Midbrain (tissue), 1 donor: ENCODE measurements at places on chromosomes 5 and 9.

GRCh38 chr9:99167694-99168093 lies 54.0 kb downstream of the ALG2 start:
- no peak for DNase-seq

DNA sequence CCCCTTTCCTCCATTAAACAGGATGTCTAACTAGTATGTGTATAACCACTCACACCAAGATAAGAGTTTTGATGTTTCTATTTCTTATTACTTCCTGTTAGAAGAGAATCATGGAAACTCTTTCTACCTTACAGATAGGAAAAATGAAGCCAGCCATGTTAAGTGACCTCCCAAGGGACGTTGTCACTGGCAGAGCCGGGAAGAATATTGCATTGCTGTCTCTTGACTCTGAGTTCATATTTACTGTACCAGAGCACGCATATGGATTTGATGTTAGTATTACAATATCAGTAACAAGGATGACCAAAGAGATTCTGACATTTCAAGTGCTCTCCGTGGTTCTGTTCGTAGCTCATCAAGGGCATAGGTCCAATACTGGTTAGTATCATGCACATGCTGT lies 12.5 kb upstream of the C5orf63 start:
- no peak for DNase-seq

DNA sequence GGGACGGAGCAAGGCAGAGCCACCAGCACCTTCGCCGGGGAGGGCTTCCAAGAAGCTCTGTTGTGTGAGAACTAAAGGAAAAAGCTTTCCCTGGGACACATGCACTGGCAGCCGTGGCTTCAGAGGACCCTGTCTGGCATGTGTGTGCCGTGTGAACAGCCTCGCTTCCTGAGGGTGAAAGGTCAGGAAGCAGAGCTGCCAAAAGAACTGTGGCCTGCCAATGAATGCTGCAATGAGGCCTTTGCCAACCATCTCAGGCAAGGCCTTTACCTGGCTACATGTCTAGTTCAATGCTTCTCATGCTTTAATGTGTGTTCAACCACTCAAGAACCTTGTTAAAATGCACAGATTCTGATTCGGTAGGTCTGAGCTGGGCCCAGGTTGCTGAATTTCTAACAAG lies 53.5 kb downstream of the NIPSNAP3B start:
- no peak for DNase-seq

- DNase-seq: no peak
These were observed 59.2 kb downstream of the RIC1 start for GRCh38 chr9:5688109-5688508.

DNA sequence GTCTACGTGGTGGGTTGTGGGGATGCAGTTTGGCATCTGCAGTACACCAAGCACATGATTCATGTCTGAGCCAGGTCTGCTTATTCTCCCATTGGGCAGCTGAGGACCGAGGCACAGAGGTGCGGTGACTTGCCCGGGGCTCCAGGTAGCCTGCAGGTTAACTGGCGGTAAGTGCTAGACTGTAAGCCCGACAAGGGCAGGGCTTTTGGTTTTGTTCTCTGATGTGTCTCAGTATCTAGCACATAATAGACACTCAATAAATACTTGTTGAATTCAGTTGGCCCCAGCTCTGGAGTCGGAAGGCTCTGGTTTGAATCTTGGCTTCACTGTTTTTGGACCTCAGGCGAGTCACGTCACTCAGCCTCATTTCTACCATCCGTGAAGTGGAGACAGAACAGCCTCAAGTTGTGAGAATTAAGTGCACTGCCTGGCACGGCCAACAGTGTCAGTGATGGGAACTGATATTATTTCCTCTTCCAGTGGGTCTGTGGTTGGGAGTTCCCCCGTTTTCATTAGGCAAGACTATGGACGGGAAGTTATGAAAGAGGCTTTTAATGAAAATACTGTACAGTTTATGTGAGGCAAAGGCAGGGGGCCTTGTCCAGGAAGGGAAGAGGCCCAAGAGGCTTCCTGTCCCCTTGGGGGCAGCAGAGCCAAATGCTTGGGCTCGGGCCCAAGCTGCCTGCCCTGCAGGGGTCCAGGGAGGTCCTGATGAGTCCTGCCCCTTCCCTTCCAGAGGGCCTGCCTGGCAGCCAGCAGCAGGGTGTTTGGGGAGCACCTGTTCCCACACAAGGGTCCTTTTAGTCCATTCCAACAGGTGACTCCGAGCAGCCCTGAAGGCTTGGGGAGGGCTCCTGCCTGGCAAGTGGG lies 3.3 kb downstream of the PRELID1 start:
- DNase-seq: no peak

GRCh38 chr9:87471746-87472145 lies 25.9 kb upstream of the DAPK1 start:
- no peak for DNase-seq

GRCh38 chr5:74145951-74146350 lies 494.6 kb downstream of the ENC1 start:
- no peak for DNase-seq

GRCh38 chr5:36535378-36535777 lies 71.0 kb upstream of the SLC1A3 start:
- peak; percentile 26 for DNase-seq

DNA sequence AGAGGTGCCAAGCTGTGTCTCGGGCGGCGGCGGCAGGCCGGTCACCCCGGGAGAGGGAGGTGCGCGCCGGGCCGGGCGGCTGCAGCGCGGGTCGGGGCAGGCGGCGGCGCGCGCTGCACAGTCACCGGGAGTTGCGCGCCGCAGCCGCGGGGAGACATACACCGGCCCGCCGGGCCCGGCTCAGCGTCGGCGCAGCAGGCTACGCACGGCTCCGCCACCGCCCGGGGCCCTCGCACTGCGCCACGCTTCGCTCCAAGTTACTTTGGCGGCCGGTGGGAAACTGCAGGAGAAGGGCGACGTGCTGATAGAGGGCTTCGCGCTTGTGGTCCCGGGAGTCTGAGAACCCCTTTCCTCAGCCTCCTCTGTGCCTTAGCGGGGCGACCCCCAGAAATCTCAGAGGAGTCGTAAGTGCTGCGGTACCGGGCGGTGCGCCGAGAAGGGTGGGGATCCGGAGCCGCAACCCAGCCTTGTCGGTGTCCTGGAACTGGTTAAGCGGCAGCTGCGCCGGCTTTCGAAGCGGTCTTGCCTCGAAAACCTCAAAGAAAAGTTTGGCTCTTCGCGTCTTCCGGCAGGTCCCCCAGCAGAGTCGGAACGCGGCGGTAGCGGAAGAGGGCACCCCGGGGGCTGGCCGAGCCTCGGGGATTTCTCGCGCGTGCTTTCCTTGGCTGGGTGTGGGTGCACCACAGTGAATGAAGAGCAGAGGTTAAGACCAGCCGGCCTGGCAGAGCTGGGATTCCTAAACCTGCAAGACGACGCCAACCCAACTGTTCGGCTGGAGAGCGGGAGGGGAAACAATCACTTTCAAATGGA lies at the start of gene EFNA5:
TSS of gene EFNA5 (minus strand) at position 6 of the 810 bp plus-strand sequence.
- DNase-seq: no peak

- DNase-seq: no peak
These were observed 635.8 kb downstream of the PDE4D start for GRCh38 chr5:59257488-59258400.

GRCh38 chr9:18970393-18970792 lies 62.6 kb downstream of the SAXO1 start:
- no peak for DNase-seq

- peak; percentile 61 for DNase-seq
These were observed 19.2 kb upstream of the NDST1 start for GRCh38 chr5:150488519-150489359.

- peak; percentile 29 for DNase-seq
These were observed 70.4 kb downstream of the GADD45G start for GRCh38 chr9:89675058-89675742.

DNA sequence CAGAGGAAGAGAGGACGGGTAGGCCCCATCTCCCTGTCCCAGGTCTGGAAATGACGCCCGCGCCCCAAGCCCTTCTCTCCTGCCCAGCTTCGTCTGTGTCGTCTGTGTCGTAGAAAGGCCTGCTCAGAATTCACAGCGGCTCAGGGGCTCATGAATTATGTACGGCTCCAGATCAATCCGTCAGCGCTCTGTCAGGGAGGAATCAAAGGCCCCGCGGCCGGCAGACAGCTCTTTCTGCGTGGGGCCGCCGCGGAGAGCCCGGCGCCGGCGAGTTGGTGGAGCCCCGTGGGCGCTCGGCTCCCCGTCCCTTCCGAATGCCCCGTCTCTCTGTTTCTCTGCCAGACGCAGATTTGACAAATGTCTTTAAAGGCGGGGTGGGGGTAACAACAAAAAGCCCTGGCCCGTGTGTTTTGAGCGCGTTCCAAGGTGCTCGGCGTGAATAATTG lies 83.8 kb upstream of the RAPGEF1 start:
- DNase-seq: no peak

DNA sequence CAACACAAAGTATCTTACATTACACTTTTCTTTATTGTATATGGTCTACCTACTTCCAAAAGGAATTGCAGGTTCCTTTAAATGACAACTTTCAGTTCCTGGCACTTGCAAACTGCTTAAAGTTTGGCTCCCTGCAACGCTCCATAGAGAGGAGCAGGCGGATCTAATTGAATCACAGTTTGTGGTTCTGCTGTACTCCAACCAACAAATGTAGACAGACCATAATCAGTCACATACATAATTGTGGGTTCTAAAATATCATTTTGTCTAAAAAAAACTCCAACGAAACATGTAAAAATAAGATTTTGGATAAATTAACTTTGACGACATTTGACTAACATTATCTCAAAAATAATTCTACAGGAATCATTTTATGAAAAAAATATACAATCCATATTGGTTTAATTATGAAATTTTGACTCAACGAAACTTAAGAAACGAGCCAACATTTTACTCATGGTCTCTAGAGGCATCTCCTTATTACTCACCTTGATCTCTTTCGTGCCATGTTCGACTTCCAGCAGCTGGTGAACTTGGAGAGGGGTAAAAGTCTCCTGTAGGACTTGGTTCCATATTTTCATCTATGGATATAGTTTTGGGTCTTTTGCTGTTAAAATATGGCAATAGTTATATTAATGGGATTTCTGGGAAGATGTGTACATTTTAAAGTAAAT lies 167.6 kb downstream of the NFIB start:
- DNase-seq: no peak

- no peak for DNase-seq
These were observed 142.3 kb upstream of the FSTL4 start for GRCh38 chr5:133754575-133755169.

DNA sequence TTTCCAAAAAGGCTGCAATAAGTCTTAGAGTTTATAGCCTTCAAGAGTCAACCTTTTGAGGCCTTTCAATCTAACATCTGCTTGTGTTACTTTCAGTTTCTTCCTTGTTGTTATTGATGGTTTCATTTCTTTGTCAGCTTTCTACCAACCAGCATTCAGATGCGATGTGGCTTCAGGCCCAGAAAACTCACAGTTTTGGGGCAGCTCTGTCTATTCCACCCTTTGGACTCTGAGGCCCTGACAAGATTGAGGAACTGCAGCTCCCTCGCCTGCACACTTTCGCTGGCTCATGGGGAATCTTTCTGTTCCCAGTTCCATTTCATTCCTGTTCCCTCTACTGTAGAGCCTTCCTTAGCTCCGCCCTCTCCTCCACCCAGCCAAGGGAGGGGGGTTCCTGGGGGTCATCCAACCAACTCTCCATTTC lies 13.3 kb upstream of the WHRN start:
- DNase-seq: no peak

DNA sequence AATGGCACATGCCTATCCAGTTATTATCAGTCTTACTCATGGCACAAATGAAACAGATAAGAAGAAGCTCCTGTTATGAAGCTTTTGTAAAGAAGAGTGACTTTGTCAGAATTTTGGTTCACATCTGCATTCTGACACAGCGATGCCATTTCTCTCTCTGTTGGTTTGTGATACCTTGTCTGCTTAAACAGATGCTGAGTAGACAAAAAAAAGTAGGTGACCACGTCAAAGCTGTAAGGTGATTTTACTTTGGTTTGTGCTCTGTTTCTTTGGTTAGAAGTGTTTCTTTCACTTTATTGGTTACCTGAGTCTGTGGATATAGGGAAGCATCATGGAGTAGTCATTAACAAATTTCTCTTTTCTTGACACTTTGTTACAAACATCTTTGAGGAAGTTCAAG lies 422.3 kb upstream of the ADAMTSL1 start:
- DNase-seq: no peak

DNA sequence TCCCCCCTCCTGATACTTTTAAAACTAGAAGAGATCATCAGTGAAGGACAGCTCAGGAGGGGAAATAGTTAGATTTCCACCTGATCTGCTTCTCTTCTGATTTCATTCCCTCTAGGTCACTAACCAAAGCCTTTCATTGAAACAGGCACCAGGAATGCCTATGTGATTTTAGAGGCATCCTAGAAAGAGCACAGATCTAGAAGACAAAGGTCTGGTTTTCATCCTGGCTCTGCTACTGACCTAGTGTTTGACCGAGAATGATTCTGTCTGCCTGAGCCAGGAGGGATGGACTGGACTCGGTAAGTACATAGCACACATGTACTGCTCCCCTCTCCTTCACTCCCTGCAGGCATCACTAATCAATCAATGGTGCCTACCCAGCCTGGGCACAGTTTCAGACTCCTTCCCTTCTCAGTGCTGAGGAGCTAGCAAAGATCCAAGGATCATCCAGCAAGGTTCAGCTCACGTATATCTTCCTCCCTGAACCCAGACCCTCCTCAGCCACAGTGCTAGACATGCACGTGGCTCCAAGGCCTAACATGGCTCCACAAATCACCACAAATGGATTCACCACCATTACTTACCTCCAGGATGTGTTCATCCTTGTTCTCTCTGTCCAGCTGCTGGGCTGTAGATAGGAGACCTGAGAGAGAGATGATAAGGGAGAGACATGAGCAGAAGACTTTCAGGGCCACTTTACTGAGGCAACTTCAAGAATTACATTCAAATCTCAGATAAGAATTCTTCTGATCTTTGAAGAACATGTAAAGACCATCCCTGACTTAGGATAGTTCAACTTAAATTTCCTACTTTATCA lies 35.2 kb downstream of the FAT2 start:
- DNase-seq: no peak

- DNase-seq: no peak
These were observed 129.0 kb upstream of the HMHB1 start for GRCh38 chr5:143682929-143683386.

- DNase-seq: no peak
These were observed 496.8 kb downstream of the MAT2B start for GRCh38 chr5:164002214-164002613.

GRCh38 chr9:128393145-128393775 lies 22.1 kb downstream of the URM1 start:
- peak; percentile 89 for DNase-seq

GRCh38 chr5:2133936-2134335 lies 251.2 kb upstream of the IRX4 start:
- DNase-seq: no peak

DNA sequence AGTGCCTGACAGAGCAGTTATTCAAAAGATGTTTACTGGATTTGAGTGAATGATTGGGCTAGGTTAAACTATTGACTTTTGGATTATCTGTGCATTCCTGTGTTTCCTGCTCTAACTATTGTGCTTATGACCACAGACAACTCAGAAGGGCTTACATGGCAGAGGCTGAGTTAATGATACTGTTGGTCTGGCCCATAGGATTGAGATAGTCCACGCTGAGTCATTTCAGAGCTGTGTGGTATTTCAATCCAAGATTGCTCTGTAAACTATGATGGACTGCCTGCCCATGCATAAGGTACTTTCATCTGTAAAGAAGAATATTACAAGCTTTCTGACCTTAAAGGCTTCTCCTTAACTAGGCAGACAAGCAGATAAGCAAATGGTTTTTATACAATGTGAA lies 49.1 kb upstream of the SLIT3 start:
- no peak for DNase-seq
